ENCODE measurements at places on chromosomes 1 and 21. TPM values are rescaled to one million over a fixed set of nuclear protein-coding genes. Genes with fewer than 3 reads are reported as not detected.

DNA sequence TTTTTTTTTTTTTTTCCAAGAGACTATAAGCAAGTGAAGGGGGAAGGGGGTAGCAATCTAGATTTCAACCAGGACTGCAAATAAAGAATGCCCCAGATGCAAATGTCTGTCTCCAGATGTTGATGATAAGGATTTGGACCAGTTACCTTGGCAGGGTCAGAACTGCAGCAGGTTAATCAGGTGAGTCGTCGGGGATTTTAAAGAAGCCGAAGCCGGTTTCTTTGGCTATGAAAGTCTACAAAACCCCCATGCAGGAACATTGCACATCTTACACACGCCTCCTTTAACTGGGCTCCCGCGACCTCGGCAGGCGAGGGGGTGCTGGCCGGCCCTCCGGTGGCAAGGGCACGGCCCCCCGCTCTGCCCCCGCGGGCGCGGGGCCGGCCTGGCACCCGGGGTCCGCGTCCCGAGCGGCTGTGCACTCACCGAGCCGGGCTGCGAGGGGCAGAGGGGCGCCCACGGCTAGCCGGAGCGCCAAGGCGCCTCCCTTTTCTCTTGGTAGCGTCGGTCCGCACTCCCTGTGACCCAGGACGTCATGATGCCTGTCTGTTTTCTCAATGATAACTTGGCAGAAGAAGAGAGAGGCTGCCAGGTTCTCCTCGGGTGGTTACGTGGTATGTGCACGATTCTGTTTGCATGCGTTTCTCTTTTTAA lies 366.3 kb upstream of the ESRRG start:
- DNase-seq = no peak

GRCh38 chr1:50720457-50721053 lies 239.5 kb downstream of the FAF1 start:
- DNase-seq = no peak

DNA sequence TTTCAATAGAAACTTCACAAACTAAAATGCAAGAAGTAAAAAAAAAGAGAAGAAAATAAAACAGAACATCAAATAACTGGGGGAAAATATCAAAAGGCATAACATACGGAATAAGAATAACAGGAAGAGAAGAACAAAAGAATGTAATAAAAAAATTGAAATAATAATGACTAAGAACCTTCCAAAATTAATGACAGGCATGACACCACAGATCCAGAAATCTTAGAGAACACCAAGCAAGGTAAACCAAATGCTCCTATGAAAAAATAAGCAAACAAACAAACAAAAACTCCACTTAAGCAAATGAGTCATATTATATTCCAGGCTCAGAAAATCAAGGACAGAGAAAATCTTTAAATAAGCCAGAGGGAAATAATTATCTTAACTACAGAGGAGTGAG lies 8.7 kb downstream of the OR10J1 start:
- DNase-seq = no peak

Gene PIK3C2B
- total RNA-seq = 29.5 TPM

Gene CCDC185
- not detected for total RNA-seq

Gene RNU11
- total RNA-seq = not detected

- no peak for DNase-seq
Observed at GRCh38 chr1:9665193-9665592, 13.7 kb downstream of the PIK3CD start.

Gene OR10Z1
- not detected for total RNA-seq

DNA sequence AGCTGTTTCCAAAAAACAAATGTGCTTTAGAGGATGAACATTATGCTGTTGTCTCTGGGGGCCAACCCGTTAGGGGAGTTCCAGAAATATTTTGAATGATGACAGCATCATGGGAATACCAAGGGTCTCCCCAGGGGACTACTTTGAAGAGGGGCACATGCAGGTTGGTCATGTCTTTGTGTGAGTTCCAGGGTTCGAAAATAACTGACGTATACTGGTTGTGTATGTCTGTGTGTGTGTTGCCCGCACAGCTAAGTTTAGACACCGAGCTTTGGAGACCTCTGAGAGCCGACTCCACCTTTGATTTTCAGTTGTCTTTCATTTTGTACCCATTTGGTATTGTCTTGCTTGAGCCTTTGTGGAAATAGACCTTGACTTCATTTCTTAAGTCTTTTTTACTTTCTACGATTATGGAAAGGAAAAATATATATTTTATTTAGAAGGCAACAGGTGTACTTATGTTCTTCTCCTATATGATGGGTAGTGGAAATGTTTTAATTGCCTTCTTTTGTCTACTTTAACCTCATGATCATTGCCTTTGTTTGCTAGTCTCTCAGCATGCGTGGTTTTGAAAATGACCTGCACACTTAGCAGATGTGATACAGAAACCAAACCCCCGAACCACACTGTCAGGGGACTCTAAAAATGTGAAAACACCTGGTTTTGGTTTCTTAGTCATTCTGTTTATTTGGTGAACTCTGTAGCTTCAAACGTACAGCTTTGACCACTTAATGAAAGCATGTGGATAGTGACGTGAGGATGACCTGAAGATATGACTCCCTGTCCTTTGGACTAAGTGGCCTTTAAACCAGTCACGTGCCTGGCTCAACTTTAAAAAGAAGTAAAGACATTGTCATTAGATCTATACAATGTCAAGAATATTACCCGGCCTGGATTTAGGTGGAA lies 56.5 kb downstream of the GALNT2 start:
- peak; percentile 21 for DNase-seq

Gene VWA5B1
- not detected for total RNA-seq

Gene PPIH
- total RNA-seq = 41.2 TPM

DNA sequence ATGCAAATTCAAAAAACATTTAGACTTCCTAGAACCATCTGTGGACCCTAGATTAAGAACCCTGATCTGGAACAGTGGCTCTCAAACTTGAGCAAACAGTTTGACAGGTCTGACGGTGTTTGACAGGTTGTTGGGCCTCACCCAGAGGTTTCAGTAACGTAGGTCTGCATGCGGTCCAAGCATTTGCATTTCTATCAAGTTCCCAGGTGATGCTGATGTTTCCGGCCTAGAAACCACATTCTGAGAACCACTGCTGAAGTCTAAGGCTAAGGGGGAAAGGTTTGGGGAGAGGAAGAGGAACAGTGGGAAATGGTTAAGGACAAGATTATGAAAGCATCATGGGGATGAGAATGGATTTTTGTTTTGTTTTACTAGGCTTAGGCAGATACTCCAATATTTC lies 48.6 kb downstream of the MDM4 start:
- no peak for DNase-seq

DNA sequence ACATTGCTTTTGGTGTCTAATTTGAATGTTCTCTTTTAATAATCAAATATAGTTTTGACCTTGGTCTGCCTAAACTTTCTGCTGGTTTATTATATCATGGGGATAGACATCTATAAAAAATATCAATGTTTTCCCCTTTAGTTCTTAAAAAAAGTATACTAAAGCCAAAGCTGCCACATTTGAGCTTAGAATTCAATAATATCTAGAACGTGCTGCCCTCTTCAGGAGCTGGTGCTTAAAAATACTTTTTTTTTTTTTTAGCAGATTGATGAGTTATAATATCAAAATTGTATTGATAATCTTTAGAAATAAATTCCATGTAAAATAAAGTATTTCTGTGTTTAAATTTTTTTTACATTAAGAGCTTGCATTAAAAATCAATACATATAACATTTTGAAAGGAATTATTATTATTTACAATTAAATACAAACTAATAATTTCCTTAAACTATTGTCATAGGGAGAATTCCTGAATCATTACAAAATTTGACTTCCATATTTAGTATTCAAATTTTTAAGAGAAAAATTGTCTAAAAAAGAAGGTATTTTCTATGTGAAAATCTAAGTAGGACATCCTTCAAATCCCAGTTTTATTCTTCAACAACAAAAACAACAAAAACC lies 40.1 kb upstream of the ADGRL2 start:
- DNase-seq = no peak

Gene CHI3L1
- total RNA-seq = not detected

DNA sequence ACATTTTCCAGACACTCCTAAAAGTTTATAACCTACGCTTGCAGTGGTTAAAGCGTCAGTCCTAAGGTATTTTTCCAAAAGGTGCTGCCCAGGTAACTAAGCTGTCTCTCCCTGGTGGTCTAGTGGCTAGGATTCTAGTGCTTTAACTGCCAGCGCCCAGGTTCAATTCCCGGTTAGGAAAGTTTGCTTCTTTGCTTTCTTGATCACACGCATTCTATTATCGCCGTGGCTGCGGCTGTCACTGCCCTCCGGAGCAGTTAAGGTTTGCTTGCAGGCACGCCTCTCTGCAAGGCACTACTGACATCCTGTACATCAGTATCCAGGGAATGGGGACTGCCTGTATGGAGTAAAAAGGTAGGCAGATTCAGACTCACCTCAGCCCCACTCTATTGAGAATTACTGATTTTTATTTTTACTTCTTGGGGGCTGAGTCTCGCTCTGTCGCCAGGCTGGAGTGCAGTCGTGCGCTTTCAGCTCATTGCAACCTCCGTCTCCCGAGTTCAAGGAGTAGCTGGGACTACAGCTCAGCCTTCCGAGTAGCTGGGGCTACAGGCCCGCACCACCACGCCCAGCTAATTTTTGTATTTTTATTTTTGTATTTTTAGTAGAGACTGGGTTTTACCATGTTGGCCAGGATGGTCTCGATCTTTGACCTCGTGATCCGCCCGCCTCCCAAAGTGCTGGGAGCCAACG lies 53.2 kb upstream of the CFAP126 start:
- no peak for DNase-seq

DNA sequence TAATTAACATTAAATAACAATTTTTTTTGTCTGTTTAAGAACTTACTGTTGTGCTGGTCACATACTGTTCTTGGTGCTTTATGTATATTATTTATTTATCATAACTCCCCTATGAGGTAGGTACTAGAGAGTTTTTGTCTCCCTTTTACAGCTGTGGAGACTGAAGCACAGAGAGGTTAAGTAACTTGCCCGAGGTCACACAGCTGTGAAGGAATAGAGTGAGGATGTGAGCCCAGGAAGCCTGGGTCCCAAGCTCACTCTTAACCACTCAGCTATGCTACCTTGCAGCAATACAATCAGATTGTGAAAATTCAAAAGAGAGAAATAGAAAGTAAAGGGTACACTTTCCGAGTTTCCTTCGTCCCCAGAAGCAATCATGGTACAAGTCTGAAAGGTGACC lies 35.6 kb upstream of the FHAD1 start:
- no peak for DNase-seq

GRCh38 chr1:221032637-221033280 lies 153.5 kb downstream of the HLX start:
- DNase-seq = no peak

- no peak for DNase-seq
Observed at GRCh38 chr21:24759348-24760075, 847.8 kb downstream of the MRPL39 start.

Gene PTPRU
- 0.79 TPM for total RNA-seq

DNA sequence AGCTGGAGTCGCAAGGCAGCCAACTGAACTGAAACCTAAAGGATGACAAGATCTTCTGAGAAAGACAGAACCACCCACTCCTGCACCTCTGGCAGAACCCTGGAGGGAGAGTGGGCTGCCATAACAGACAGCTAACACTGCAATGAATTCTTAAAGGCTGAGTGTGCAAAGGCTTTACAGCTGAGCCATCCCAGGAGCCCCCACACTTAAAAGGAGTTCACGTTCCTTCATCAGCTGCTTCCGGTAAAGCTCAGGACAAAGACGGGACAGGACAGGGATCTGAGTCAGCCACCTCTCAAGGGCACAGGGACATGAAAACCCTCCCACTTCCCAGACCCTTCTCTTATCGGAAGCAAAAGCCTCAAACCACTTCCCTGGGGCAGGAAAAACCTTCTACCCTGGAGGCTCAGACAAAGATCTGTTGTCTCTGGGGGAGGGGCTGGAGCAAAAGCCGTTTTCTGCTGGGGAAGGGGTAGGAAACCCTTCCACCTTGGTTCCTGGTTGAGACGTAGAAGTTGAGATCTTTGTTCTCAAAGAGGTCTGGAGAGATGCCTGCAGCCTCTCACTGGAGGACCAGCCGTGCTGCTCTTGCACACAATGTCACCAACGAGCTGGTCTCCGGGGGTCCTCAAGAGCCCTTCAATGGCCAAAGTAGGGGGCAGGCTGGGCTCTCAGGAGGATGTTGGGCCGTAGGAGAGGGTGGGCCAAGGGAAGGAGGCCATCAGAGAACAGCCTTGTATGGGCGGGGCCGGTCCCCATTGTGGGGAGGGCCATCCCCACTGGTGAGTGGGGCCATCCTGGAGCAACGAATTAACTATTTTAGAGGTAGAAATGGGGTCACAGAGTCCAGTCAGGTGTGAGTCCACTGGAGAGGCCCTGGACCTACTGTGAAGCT lies 452.4 kb downstream of the PTPRU start:
- no peak for DNase-seq

- DNase-seq = no peak
Observed at GRCh38 chr1:90282811-90283210, 287.9 kb downstream of the ZNF326 start.

DNA sequence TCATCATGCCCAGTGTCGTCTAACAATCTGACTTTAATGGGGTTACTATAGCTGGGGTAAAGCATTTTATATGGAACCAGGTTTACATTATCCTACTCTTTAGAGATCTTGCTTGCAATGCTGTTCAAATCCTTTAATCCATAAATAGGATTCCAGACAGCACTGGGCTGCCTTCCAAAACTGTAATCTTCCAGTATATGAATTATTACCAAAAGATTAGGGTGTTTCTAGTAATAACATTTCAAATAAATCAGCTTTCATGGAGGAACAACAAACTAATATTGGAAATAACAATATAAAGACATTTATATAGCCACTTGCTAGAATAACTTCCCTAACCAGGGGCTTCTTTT lies 88.6 kb upstream of the PLXNA2 start:
- no peak for DNase-seq

Gene SELP
- 2.5 TPM for total RNA-seq

GRCh38 chr1:57910782-57911181 lies 486.9 kb upstream of the DAB1 start:
- DNase-seq = no peak

- no peak for DNase-seq
Observed at GRCh38 chr1:202187697-202188407, 5.7 kb upstream of the LGR6 start.

Gene TNFAIP8L2
- 14.5 TPM for total RNA-seq

Gene OR2T2
- total RNA-seq = not detected

DNA sequence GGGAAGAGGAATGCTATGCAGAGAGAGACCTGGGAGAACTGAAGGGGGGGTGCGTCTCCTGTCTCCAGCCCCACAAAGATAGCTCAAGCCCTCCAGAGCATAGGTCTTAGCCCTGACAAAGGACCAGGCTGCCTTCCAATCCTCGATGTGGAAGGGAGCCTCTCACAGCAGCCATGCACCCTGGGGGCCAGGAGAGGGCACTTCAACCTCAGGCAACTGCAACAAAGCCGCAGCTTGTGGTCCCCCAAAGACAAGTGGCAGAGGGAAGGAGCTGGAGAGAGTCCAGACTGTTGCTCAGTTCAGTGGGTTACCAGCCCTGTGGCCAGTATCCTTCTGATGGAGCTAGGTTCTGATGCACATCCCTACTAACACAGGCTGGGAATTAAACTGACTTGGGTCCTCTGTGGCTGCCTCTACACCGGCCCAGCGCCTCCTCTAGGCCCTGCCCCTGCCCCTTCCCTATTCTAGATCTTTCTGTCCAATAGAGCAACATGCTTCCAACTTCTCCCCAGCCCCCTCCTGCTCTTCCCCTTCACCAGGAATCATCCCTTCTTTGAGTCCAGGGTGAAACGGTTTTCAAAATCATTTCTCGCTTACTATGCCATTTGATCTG lies 100.7 kb upstream of the SPATA6 start:
- peak; percentile 5 for DNase-seq

- DNase-seq = no peak
Observed at GRCh38 chr1:43622901-43623780, 26.8 kb upstream of the KDM4A start.

Gene PRMT6
- 6.4 TPM for total RNA-seq

Measured in natural killer cell (primary cell).